Fibroblast of skin of back (primary cell): ENCODE measurements at places on chromosomes 2 and 18.

DNA sequence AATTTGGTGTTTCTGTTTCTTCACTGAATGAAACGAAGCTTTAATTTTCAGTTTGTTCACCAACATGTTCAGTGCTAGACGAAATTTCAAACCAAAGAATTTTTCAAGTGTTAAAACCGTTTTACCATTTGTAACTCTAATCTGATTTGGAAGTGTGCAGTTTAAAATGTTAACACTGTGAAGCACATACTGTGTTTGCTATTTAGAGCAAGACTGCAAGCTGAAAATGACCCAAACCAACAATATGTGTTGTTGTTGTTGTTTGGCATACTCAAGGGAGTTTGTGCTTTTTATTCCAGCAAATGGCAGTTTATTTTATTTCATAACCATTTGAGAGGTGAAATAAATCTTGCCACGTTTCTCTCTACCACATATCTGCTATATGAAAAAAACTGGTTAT is 128.4 kb upstream of the CDH7 start:
- DNase-seq = no peak

DNA sequence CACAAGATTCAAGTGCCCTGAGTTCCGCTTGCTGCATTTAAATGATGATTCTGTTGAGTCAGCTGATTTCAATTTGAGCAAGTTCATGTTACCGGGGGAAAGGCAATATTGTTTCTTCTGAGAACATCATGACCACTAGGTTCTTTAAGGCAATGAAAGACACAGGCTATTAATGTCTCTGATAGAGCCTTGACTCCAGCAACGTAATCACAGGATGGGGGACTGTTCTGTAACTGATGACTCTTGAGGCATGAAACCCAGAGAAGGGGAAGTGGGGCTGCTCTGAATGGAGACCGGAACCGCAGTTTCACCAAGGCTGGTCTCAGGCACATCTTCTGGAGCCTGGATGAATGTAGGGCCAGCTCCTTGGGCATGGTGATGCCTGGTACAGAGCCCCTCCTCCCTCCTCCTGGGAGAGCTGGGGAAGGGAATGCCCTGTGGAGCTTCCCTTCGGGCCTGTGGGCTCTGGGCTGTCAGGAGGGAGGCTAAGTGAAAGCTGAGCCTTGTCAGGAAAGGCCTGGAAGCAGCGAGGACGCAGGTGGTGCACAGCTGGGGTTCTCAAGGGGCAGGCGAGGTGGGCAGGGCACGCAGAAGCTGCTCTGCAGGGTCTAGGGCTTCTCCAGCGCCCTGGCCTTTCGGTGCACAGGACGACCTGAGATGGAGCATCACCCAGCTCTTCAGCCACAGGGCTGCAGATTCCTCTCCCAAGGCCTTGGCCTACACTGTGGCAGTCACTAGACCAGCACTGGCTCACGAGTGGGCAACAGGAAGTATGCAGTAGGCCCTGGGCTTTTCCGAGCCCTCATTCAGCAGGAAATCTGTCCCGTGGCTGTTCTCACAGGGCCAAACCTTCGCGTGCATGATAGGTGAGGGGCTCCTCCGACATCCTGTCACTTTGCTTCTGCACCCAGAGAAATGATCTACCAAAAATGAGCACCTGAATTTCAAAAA is 36.6 kb upstream of the PRLH start:
- no peak for DNase-seq

DNA sequence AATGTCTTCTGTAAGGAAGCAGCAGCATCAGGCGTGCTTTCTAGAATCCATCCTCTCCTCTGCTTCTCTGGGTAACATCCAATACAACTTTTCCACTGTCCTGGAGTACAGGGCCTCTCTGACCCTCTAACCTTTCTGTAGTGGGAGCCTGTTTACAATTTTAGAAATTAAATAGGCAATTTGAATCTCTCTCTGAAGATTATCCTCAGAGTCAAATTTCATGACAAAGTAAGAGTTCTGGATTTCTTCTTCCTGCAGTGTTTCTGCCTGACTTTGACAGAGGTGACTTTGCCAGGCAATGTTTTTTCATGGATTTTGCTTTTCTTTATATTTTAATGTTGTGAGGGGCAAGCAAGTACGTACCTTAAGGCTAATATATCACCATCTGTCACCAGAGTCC is 558.4 kb downstream of the PARD3B start:
- no peak for DNase-seq

- no peak for DNase-seq
These were observed 28.8 kb downstream of the CNGA3 start for GRCh38 chr2:98374958-98375570.

- no peak for DNase-seq
These were observed 309.3 kb upstream of the LRRTM4 start for GRCh38 chr2:77831471-77831870.

DNA sequence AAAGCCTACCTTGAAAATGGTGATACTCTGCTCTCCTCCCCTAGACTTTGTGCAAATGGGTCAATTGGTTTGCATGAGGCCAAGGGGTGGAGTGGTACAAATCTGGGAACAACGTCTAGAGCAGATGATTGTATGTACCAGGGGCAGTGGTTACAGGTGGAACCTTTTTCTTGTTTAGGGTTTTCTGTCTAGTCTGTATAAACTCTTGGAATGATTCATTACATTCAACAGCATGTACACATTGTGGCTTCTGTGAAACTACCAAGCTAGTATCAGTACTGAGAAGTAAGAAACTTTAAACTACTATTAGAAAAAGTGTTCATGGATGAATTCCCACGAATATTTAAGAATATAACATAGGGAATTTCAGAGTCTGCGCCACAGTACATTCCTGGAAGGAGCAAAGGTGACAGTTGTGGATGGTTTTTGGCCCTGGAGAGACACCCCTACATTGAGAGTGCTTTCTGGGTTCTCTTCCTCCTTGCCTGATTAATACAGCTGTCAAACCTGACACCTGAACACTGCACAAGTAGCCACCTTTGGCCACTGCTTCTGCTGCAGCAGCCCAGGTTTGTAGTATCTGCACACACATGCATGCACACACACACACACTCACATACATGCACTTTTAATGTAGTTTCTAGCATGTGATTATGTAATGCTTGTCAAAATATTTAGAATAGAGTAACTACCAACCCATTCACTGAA is 30.0 kb downstream of the CFAP221 start:
- DNase-seq = no peak

- DNase-seq = no peak
These were observed 20.2 kb downstream of the GREB1L start for GRCh38 chr18:21262244-21262643.

- DNase-seq = no peak
These were observed 38.4 kb downstream of the TCF4 start for GRCh38 chr18:55549474-55550104.

GRCh38 chr2:151193576-151193975 is 68.1 kb downstream of the RBM43 start:
- DNase-seq = no peak

- peak; percentile 93 for DNase-seq
These were observed 147.3 kb downstream of the IRS1 start for GRCh38 chr2:226652369-226652768.

- no peak for DNase-seq
These were observed 72.6 kb downstream of the VIT start for GRCh38 chr2:36769106-36769505.

DNA sequence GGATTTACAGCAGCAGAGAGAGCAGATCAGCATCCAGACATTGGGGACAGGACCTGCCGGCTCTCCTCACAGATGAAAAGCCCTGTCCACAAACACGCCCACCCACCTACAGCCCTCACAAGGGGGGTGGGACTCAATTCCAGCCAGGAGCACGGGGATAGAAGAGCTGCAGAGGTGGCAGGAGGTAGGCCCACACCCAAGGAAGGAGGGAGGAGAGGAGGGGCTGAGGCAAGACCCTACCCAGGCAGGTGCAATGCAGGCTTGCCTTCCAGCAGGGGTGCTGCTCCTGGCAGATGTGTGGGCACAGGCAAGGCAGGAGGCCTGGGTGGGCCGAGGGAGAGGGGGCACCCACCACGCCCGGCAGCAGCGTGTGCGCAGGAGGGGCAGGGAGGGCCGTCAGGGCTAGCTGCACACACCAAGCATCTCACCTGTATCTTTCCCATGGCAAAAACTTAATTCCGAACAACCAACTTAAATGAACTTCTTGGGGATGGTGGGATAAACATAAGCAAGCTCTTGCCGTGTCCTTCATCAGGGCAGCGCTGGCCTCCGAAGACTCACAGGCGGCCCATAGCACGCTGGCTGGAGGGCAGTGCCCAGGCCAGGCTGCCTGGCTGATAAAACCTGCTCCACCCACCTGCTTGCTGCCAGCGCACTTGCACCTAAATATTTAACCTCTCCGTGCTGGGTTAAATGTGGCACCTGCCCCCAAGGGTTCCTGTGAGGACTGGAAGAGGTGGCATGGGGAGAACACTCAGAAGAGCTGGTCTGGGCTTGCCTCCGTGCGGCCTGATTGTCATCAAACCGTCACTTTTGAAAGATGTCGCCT is 219.5 kb downstream of the HDAC4 start:
- DNase-seq = no peak

DNA sequence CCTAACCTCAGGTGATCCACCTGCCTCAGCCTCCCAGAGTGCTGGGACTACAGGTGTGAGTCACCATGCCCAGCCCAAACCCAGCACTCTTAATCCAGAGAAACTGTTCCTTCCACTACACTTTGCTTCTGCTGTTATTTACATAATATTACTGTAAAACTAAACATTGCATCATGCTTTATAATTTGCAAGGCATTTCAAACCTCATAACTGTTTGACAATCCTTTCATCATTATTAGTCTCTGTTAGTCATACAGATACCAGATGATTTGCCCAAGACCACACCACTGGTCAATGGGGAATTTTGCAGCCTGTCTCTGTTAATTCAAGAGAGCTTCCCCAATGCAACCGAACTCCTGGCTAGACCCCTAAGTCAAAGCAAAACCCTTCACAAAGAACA is 338.3 kb downstream of the ALK start:
- peak; percentile 9 for DNase-seq

DNA sequence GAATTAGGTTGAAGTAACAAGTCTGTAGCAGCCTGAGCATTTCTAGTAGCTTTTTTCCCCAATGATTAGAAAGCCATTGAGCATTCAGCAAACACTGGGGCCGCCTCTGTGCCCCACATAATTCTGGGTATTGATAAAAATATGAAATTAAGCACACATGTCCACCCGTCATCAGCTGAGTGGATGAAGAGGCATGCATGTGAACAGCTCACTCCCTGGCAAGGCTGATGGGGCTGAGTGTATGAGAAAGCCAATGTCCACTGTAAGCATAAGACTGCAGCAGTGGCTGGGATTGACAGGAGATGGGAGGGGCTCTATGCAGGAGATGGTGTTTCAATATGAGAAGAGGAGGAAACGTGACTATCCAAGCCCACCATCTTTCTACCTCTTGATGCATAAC is 124.4 kb upstream of the KLHL29 start:
- DNase-seq = no peak

GRCh38 chr2:85611705-85612587 is at the start of gene C2orf68:
C2orf68 (minus strand) TSS chr2:85612066; CDS start chr2:85611984, 82 bp downstream.
- peak; percentile 90 for DNase-seq

- no peak for DNase-seq
These were observed 293.2 kb upstream of the DCC start for GRCh38 chr18:52046842-52047241.

GRCh38 chr2:118442046-118442445 is 353.8 kb downstream of the INSIG2 start:
- peak; percentile 20 for DNase-seq

GRCh38 chr2:481388-481787 is 193.5 kb upstream of the ALKAL2 start:
- DNase-seq = no peak

GRCh38 chr18:22439447-22439846 is 21.7 kb upstream of the CTAGE1 start:
- peak; percentile 80 for DNase-seq
